Fibroblast of skin of abdomen (primary cell): ENCODE measurements at places on chromosomes 5 and 9.

GRCh38 chr9:4859035-4859434, 66.3 kb downstream of the RCL1 start:
- no peak for DNase-seq

- DNase-seq: no peak
These were observed 176.7 kb downstream of the NTRK2 start for GRCh38 chr9:84845956-84846900.

DNA sequence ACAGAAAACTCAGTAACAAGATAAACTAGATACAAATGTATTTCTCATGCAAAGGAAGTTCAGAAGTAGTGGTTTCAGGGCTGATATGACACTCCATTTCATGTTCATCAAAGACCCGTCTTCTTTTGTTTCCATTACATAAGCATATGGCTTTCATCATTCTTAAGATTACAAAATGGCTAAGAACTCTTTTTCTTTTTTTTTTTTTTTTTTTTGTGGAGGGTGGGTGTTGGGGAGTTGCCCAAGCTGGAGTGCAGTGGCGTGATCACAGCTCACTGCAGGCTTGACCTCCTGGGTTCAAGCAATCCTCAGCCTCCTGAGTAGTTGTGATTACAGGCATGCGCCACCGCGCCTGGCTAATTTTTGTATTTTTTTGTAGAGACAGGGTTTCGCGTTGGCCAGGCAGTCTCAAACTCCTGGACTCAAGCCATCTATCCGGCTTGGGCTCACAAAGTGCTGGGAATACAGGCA, 22.0 kb upstream of the PTBP3 start:
- no peak for DNase-seq

GRCh38 chr5:109701252-109701651, 11.5 kb downstream of the MAN2A1 start:
- DNase-seq: no peak

GRCh38 chr5:39992617-39993202, 567.9 kb upstream of the DAB2 start:
- DNase-seq: no peak

- DNase-seq: no peak
These were observed 14.8 kb downstream of the TGFBI start for GRCh38 chr5:136043551-136043950.

- DNase-seq: no peak
These were observed 12.8 kb downstream of the OLFM1 start for GRCh38 chr9:135100241-135100681.

DNA sequence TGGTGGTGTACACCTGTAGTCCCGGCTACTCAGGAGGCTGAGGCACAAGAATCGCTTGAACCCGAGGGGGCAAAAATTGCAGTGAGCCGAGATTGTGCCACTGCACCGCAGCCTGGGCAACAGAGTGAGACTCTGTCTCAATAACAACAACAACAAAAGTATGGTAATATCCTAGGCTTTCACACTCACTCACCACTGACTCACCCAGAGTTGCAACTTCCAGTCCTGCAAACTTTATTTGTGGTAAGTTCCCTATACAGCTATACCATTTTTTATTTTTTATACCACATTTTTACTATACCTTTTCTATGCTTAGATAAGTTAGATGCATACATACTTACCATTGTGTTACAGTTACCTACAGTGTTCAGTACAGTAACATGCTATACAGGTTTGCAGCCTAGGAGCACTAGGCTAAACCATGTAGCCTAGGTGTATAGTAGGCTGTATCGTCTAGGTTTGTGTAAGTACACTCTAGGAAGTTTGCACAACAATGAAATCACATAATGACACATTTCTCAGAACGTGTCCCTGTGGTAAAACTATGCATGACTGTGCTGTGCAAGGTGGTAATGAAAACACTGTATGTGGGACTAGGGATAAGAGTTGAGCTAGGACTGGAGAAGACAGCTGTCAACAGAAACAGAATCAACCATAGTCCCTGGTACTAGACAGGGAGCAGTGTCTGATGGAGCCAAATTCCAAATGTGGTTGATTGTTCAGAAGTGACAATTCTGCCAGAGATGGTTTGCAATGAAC, 109.5 kb upstream of the RAD23B start:
- no peak for DNase-seq

GRCh38 chr5:159533197-159533596, 202.9 kb upstream of the IL12B start:
- DNase-seq: peak; percentile 33

DNA sequence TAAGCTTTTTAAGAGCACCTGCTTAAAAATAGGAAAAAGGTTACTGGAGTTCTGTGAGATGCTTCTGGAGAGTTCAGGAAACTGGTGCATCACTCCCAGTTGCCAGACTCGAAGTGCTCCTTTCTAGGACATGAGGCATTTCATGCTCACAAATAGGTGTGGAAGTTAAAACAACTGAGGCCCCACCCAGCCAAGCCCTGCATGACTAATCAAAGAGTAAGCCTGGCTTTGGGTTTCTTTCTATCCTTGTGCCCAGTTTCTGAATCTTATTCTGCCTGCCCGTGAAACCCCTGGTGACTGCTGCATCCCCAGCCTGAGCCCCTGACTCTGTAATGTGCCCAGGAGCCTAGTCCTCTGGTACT, 7.7 kb downstream of the SPINK9 start:
- DNase-seq: no peak

- no peak for DNase-seq
These were observed 29.7 kb downstream of the LARP1 start for GRCh38 chr5:154784856-154785255.

- peak; percentile 10 for DNase-seq
These were observed 399.8 kb downstream of the OSTF1 start for GRCh38 chr9:75487856-75488718.

- DNase-seq: peak; percentile 82
These were observed 126.4 kb upstream of the ADAMTSL1 start for GRCh38 chr9:18347386-18348082.
